ENCODE measurements at places on chromosomes 7 and 10.

DNA sequence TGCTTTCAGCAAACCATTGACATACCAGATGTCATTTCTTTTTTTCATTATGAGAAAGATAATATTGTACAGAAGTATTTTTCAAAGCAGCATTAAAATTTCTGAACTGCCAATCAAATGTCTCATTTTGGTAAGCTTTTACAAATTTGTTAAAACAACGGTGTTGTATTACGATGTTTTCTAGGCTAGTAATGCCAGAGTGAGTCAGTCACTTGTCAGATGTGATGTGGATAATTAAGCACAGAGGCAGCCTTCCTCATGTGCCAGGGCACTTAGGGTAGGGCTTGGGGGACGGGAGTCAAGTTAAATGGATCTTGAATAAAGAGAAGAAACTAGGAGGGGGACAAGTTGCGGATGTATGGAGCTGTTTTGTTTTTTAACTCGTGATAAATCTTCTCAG is 10.1 kb downstream of the PSTK start:
- DNase-seq, result no peak

- DNase-seq, result no peak
These were observed 20.4 kb upstream of the ZNF488 start for GRCh38 chr10:47404446-47404845.

DNA sequence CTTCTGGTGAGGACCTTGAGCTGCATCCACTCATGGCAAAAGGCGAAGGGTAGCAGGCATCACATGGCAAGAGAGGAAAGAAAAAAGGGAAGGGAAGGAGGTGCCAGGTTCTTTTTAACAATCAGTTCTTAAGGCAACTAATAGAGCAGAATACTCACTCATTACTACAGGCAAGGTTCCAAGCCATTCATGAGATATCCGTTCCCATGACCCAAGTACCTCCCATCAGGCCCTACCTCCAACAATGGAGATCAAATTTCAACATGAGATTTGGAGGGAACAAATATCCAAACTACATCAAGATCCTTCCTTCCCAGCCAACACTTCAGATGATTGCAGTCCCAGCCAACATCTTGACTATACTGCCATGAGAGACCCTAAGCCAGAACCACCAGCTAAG is 38.9 kb upstream of the YAE1 start:
- no peak for DNase-seq

GRCh38 chr10:88721392-88721791 is 15.3 kb downstream of the LIPK start:
- no peak for DNase-seq

GRCh38 chr7:36390199-36391090 is 783 bp downstream of the ANLN start:
- DNase-seq, result peak; percentile 73

- DNase-seq, result no peak
These were observed 224.0 kb upstream of the ZNF32 start for GRCh38 chr10:43872644-43873043.

DNA sequence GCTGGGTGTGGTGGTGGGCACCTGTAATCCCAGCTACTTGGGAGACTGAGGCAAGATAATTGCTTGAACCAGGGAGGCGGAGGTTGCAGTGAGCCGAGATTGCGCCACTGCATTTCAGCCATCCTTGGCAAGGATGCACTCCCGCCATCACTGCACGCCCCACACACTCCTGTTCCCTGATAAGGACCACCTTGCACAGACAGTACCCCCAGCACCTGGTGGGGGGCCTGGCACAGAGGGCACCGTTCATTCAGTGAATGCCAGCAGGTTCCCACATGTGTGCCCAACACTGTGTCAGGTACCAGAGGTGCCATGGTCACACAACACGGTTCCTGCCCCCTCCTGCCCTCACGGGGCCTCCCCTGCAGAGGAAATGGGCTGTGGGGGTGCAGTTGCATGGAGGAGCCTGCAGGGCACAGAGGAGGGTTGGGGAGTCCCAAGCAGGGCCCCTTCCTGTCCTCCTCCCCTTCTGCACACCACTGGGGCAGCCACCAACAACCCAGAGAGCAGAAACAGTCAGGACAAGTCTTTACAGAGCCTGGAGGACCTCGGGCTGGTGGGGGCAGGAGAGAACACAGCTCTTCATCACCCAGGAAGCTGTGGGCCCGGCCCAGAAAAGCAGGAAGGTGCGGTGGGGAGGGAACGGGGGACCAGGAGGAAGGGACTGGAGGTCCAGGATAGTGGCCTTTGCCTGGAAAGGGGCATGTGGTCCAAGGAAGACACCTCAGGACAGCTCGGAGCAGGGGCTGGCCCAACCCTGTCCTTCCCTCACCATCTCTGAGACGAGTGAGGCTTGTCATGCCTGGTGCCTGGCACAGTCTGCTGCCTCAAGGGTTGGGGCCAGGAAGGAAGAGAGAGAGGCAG is 7.1 kb downstream of the CRYGN start:
- peak; percentile 37 for DNase-seq

- peak; percentile 28 for DNase-seq
These were observed 2.0 kb upstream of the PURB start for GRCh38 chr7:44887293-44887692.

GRCh38 chr10:17662193-17663138 is 18.5 kb downstream of the STAM start:
- DNase-seq, result no peak

- no peak for DNase-seq
These were observed 653.7 kb upstream of the SEMA3D start for GRCh38 chr7:85840554-85840953.

DNA sequence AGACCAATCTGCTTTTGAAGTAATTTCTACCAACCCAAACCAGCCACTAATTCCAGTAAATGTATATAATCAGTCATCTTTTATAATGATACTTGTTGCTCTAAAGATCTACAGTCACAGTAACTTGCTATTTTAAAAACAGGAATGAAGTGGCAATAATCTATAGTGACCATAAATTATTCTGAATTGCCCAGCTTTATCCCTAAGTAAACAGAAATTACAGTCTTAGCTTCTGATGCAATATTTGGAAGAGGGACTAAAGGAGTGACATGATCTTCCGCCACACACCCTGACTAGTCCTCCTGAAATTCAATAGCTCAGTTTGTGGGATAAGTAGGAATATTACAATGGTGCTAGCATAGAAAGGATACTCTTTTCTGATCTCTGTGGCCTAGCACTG is 96.1 kb downstream of the ATE1 start:
- no peak for DNase-seq

GRCh38 chr7:88480896-88481295 is 174.2 kb upstream of the STEAP4 start:
- DNase-seq, result no peak

DNA sequence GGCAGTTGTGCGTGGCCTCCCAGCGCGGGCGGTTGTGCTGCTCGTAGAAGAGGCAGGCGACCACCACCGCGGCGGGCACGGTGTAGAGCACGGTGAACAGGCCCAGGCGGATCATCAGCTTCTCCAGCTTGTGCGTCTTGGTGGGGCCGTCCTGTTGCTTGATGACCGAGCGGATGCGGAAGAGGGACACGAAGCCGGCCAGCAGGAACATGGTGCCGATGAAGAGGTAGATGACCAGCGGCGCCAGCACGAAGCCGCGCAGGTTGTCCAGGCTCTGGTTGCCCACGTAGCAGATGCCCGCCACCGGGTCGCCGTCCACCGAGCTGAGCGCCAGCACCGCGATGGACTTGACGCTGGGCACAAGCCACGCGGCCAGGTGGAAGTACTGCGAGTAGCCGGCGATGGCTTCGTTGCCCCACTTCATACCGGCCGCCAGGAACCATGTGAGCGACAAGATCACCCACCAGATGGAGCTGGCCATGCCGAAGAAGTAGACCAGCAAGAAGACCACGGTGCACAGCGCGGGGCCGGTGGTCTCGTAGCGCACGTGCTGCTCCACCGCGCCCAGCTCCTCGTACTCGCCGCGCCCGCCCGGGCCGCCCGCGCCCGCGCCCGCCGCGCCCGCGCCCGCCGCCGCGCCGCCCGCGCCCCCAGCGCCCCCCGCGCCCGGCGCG is 2.2 kb downstream of the FZD8 start:
- DNase-seq, result no peak

DNA sequence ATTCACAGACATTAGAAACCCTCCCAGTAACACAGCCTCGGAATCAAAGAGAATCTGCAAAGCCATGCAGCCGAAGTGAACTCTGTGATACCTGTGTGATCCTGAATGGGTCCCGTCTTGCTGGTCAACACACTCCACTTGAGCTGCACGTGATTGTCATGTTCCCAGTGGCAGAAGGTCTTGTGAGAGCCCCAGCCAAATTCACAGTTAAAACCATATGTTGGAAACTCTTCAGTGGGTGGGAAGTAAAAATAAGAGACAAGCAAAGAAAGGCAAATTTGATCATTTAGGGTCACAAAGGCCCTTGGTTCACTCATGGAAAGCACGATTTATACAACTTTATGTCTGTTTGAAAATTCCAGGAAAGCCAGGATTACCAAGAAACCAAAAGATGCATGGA is 142.3 kb downstream of the NRP1 start:
- DNase-seq, result no peak

GRCh38 chr7:41566581-41566980 is 136.3 kb downstream of the INHBA start:
- DNase-seq, result no peak

- no peak for DNase-seq
These were observed 68.2 kb downstream of the DNAJB6 start for GRCh38 chr7:157404845-157405481.

DNA sequence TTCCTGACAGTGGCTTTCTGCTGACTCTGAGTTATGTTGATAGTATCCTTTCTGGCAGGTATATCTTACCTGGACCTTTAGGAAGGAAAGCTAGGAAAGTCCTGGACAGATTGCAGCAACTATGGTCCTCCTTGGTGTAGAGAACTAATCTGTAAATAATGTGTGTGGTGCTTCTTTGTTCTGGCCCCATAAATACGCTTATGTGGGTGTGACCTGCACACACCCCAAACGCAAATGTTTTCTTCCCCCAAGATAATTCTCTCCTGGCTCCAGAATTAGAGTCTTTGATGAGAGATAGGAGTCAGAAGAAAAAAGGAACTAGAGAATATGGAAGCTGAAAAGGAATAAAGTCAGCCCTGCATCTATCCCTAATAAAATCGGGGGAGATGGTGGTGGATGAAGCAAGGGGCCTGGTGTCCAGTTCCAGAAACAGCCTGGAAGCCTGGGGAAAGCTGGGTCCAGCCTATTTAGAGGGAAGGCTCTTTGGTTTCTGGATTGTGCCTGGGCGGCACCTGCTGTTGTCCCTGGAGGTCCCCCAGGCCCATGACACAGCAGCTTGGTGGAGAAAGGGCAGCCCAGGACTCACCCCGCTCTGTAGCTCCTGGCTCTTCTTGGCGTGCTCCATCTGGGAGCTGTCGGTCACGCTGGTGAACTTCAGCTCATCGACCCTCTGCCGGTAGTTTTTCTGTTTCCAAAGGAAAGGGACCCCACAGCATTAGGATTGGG is 38.2 kb downstream of the NRAP start:
- DNase-seq, result no peak

DNA sequence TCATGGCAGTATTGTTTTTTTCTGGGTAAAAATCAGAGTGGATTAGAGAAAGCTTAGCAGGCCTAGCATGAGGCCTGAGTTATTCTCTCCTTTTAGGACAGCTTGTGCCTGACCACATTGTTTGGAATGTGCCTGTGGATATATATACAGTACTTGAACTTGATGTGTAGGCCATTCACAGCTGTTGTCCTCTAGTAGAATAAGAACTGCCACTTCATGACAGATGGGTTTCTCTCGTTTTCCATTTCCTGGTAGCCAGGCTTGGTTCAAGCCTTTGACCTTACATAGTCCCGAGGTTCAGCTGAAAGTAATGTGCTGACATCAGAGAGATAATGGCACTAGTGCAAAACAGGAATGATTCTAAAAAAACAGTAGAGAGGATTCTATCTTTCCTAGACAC is 473.9 kb downstream of the AUTS2 start:
- no peak for DNase-seq

- DNase-seq, result no peak
These were observed 401.0 kb upstream of the NRP1 start for GRCh38 chr10:33735464-33735923.

GRCh38 chr10:11898372-11899066 is 75.4 kb downstream of the PROSER2 start:
- no peak for DNase-seq

DNA sequence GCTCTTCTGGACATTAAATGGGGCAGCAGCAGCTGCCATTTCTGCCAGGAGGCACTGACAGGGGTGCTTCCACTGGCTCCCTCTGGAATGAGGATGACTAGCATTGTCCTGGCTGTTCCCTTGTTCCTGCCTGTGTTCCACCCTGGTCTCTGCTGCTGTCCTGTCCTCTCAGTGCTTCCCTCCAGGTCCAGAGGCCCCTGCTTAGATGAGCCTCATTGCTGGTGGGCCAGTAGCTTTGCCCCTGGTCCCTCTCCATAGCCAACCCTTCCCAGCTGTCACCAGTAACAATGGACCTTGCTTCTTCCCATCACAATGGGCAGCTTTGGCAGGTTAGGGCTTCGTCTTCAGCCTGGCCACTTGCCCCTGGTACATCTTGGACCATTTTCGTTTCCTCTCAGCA is 561.1 kb downstream of the TCERG1L start:
- no peak for DNase-seq

DNA sequence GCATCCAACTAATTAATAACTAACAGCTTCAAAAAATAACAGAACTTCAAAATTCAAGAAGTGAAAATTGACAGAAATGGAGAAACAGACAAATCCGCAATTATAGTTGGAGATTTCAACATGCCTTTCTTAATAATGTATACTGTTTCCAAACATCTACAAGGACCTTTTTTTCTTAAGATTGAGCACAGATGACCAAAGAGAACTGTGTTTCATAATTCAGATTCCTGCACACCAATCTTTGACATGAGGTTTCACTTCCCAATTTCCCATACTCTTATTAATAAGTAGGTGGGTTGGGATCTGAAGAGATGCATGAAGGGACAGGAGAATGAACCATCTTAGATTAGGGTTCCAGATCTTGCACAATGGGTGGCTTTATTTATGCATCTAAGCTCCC is 24.9 kb upstream of the GIMAP7 start:
- no peak for DNase-seq

DNA sequence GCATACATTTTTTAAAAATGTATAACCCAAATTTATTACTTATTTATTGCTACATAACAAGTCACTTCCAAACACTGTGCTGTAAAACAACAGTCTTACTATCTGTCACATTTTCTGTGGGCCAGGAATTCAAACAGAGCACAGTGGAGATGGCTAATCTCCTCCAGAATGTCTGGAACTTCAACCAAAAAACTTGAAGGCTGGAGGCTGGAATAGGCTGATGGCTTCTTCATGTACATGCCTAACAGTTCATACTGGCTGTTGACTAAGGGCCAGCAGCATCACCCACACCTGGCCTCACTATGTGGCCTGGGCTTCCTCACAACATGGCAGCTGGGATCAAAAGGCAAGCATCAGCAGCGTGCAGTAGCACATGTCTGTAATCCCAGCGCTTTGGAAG is 92.4 kb upstream of the KMT2E start:
- DNase-seq, result no peak

- no peak for DNase-seq
These were observed 16.4 kb downstream of the GARIN1A start for GRCh38 chr7:128688492-128688891.

Measured in T-helper 2 cell (primary cell).